ENCODE measurements at places on chromosomes 1 and 21.

DNA sequence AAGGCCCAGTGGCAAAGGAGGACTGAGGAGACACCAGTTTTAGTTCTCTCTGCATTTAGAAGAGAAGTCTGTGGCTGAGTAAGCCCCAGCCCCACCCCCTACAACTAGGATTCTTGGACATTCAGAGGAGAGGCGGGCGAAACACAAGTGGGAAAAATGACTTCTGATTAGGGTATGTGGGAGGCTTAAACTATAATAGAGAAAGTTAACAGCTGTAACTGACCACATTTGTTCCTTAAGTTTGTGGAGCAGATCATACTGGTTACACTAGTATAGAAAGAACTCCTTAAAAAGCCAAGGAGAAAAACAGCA is 11.2 kb upstream of the TRIM33 start:
- DNase-seq, result no peak

DNA sequence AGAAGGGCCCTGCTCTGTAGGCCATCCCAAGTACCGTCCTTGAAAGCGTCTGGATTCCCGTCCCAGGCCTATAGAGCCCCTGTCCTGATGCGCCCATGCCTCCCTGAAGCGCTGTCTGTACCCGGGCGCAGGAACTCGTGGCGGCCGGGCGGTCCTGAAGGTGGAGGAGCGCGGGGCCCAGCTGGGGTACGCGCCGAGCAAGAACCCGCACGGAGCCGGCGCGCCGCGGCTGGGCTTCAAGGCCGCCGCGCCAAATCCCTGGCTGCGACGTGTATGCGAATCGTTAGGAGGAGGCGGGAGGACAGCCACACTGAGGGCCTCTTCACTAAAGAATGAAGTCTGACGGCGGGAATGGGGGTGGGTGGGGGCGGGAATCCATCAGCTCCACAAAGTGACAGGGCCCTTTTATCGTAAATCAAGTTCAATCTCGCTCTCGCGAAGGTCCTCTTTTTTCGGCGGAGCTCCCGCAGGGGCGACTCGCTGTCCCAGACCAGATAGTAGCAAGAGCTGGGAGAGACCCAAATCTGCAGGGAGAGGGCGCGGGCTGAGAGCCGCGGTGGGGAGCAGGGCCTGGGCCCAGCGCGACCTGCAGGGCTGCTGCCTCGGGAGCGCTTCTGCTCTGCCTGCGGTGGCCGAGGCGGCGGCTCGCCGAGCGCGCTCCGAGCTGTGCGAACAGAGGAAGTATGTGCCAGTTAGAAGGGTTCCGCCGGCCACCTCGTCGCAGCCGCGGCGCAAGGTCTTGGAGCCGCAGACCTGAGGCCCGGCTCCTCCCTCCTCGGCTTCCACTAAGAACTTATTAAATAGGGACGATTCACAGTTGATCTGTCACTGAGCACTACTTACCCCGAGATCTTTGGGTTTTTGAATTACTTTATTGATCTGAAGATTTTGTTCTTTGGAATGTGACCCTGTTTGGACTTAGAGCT is 10.4 kb downstream of the BARHL2 start:
- no peak for DNase-seq

GRCh38 chr1:179091691-179092165 is 9.9 kb downstream of the TOR3A start:
- DNase-seq, result no peak

DNA sequence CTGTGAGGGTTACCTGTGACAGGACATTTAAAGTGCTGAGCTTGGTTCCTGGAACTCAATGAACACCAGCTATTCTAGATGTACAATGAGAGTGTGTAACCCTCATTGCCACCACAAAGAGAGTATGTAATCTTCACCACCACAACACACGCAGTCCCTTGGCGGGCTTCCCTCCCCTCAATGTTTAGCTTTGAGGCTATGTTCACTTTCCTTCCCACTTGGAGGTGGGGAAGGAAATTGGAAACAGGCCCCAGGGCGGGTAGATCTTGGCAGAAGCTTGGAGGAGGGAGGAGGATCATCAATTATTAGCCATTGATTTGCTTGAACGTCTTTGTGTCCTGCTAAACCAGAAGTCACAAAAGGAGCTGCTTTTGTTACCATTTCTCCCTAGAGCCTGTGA is 8.3 kb upstream of the COL16A1 start:
- DNase-seq, result no peak

DNA sequence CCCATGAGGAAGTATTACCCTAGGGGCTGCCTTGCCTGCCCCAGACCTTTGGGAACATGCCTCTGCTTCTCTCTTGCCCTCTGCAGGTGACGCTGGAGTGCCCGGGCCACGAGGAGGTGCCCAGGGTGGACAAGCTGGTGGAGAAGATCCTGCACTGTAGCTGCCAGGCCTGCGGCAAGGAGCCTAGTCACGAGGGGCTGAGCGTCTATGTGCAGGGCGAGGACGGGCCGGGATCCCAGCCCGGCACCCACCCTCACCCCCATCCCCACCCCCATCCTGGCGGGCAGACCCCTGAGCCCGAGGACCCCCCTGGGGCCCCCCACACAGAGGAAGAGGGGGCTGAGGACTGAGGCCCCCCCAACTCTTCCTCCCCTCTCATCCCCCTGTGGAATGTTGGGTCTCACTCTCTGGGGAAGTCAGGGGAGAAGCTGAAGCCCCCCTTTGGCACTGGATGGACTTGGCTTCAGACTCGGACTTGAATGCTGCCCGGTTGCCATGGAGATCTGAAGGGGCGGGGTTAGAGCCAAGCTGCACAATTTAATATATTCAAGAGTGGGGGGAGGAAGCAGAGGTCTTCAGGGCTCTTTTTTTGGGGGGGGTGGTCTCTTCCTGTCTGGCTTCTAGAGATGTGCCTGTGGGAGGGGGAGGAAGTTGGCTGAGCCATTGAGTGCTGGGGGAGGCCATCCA is 7.8 kb upstream of the HTR6 start:
- DNase-seq, result no peak

DNA sequence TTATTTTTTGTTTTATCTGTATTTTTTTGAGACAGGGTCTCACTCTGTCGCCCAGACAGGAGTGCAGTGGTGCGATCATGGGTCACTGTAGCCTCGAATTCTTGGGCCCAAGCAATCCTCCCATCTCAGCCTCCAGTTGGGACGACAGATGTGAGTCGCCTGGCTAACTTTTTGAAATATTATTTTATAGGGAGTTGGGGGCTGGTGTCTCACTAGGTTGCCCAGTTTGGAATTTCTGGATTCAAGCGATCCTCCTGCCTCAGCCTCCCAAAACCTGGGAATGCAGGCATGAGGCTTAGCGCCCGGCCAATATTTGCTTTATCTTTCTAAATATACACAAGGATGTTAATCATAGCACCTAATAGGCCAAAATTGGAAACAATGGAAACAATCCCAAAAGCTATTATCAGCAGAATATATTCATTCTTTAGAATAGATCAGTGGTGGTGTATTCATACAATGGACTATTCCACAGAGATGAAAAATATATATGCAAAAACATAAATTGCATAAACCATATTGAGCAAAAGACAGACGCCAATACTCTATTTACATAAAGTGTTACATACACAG is 55.9 kb downstream of the DAP3 start:
- DNase-seq, result no peak

DNA sequence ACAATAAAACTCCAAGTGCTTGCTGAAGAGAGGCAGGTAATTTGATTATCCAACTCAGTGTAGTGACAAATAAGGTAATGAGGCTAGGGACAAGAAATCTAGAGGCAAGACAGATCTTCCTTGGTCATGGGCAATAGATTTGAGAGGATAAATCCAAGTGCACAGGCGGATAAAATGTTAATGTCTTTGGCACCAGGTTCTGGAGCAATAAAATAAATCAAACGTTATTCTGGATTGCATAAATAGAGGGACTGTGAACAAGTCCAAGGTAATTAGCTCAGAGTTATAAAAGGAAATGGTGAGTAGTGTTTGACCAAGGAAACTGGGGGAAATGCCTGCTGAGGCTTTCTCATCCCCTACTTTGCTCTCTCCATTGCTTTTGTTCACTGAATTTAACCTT is 329.3 kb upstream of the PROX1 start:
- DNase-seq, result no peak

- DNase-seq, result no peak
Observed at GRCh38 chr1:178134061-178134460, 40.2 kb downstream of the RASAL2 start.

DNA sequence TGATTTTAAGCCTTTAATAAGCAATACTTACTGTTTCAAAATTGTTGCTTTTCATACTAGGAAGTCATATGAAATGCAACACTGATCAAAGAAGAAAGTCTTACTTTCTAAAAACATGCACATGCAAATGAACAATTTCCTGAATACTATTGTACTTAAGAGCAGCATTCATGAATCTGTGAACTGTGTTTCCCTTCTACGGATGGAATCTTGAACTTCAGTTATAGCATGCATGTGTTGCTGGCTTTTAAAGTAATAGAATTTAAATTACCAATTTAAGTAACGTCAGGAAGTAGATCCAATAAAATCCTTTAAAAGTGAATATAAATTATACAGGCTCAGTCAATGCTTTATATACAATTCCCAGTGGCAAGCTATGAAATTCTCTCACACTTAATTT is 348.9 kb downstream of the KCNT2 start:
- no peak for DNase-seq

Measured in thoracic aorta (tissue), 2 donors.